ENCODE measurements at places on chromosomes 7 and 10.

DNA sequence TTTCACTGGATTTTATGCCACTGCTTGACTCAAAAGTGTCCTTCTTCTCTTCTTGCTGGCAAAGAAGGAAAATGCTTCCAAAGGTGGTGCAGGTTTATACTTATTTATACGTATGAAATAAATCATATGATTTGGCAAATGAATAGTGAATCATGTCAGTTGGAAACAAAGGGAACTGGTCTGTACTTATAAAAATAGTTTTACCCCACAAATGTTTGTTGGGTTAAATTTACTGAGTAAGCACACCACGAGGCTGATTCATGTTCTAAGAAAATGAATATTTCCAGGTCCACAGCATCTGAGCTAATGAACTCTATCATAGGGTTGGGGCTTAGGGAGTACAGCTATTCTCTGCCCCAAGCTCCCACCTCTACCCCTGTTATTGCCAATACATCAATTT lies 232.2 kb downstream of the TRIL start:
- DNase-seq: no peak

GRCh38 chr10:104333032-104333727 lies 5.1 kb downstream of the ITPRIP start:
- DNase-seq: no peak

GRCh38 chr7:6290319-6290741 lies 17.9 kb upstream of the CYTH3 start:
- no peak for DNase-seq

- peak; percentile 96 for DNase-seq
These were observed at the start of gene EPHB4 for GRCh38 chr7:100827330-100828226. EPHB4 (minus strand) TSS chr7:100827523; CDS start chr7:100827030, 493 bp downstream.

DNA sequence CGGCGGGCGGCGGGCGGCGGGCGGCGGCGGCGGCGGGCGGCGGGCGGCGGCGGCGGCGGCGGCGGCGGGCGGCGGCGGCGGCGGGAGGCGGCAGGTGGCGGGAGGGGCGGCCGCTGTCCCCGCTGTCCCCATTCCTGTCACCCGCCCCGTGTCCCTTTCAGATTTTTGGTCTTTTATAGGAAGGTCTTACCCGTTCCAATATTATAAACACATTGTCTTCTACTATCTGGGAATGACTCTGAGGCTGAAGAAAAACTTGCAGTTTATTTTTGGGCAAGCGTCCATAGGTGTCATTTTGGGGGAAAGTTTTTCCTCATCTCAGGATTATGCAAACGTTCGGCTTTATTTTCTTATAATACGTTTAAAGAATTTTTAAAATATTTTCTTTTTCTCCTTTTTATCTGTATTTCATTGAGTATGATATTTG lies 578 bp downstream of the ZNF713 start:
- DNase-seq: no peak

GRCh38 chr10:61779950-61780659 lies 117.4 kb downstream of the CABCOCO1 start:
- peak; percentile 73 for DNase-seq

- DNase-seq: no peak
These were observed 67.4 kb downstream of the ZNF438 start for GRCh38 chr10:30963992-30964930.

DNA sequence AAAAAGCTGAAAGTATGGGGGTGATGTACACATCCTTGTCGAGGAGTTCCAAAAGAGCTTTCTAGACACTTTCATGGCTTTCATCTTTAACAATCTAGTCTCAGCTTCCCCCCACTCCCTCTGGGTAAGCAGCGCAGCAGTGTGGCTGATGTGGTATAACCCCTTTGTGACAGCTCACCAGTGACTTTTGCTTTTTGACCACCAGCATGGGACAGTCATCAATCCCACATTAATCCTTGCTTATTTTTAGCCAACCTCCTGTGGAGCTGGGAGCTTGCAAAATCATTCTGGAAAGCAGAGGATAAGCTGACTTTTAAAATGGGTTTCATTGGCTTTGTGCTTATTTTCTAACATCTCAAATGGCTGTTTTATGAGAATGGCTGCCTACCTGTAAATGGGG lies 272.7 kb downstream of the HDAC9 start:
- DNase-seq: no peak
